ENCODE measurements at places on chromosomes 5 and 9.

DNA sequence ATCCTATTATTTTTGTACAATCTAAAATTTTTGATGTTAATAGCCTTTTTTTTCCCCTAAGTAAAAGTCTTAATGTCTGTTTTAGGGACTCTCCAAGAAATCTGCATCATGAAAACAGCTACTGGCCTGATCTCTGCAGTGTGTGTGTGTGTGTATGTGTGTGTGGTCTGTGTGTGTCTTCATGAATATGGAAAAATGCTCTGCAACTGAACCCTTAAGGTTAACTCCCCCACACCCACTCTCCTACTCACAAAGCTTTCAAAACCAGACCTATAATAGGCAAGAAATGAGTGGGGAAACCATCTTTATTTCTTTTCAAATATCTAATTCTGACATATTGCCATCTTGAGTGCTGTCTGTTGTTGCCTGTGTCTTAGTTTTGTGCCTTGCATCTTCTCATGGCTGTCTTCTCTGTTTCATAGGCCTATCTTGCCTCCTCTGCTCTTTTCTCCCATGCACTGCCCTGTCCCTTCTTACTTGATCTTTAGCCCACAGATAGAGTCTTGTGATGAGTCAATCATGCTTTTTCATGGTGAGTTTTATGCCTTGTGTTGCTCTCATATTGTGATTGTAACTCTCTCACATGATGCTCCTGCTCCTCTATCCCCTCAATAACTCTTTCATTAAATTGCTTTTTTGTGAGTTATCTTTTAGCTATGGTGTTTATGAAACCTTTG is 68.3 kb downstream of the CHSY3 start:
- DNase-seq = no peak

- no peak for DNase-seq
Measured at GRCh38 chr9:126508171-126508591, 105.5 kb upstream of the LMX1B start.

- DNase-seq = no peak
Measured at GRCh38 chr5:157369507-157369906, 90.5 kb upstream of the NIPAL4 start.

GRCh38 chr9:18184401-18184800 is 289.6 kb upstream of the ADAMTSL1 start:
- DNase-seq = no peak

DNA sequence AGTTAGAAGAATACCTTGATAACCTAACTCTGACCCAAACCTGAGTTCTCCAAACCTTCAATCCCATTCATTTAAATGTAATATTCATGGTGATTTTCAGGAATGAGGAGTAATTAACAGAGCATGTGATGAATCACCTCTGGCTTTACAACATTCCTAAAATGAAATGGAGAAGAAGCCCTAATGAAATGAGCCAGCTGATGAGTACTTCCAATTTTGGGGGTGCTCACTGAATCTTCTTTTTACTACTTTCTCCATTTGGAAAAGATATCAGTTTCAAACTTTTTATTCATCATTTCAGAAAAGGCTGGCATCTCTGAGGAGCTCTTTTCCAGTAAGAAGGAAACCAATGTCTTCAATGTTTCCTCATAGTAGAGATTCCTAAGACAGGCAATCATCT is 2.9 kb upstream of the SPINK5 start:
- DNase-seq = no peak
